ENCODE measurements at places on chromosomes 2 and 18.
A peak's percentile ranks its signal among the peaks of the same experiment; 100 is the strongest.

DNA sequence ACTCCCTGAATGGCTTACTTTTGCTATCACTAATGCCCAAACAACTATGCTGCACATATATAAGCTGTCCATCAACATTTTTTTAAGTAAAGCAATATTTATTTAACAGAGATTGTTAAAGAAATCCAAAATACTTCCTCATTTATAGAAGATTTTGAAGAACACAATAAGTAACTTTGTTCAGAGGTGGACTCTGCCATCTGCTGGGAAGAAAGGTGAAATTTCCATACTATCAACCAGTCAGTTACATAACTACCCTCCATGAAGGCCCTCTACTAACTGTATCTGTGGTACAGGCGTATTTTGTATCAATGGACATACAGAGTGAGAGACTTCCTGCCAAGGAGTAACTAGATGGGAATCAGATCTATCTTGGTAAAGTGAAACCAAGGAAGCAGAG, 106.0 kb downstream of the DTNB start:
- DNase-seq: peak; percentile 59

- DNase-seq: peak; percentile 76
Measured at GRCh38 chr18:9775178-9775577, 67.1 kb downstream of the RAB31 start.

- no peak for DNase-seq
Measured at GRCh38 chr2:112708968-112709367, 11.9 kb upstream of the NT5DC4 start.

GRCh38 chr2:29347774-29348461, 232.7 kb downstream of the CLIP4 start:
- no peak for DNase-seq

- no peak for DNase-seq
Measured at GRCh38 chr18:66119347-66119746, 368.5 kb downstream of the CDH7 start.

DNA sequence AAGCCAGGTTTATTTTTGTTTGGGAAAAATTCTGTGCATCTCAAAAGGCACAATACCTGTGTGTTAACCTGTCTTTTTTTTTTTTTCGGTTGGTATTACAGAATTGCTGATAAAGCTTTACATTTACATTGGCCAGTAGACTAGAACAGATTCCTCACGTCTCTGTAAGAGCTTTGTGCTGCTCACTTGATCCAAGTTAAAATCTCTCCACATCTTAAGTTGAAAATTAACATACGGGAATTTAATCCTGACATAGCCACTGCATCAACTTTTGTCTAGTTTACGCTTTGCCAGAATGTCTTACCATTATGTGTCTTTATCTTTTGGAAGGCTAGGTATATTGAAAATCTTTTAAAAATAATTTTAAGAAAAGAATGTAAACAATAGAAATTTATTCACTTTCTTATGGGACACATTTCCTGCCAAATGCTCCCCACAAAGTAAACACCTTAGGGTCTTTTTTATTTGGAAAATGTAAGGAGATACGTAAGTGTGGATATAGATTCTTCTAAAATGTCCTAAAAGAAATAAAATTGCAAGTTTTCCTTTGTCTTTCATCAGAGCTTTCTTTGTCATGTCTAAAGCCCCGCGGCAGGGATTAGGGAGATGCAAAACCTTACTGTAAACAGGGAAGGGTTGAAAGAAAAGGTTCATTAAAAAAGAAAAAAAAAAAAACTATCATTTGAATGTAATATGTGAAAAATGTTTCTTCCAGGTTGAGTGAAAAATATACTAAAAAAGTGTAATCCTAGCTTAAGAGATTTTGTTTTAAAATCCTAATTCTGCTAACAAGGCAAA, 912.8 kb downstream of the NRXN1 start:
- DNase-seq: no peak

DNA sequence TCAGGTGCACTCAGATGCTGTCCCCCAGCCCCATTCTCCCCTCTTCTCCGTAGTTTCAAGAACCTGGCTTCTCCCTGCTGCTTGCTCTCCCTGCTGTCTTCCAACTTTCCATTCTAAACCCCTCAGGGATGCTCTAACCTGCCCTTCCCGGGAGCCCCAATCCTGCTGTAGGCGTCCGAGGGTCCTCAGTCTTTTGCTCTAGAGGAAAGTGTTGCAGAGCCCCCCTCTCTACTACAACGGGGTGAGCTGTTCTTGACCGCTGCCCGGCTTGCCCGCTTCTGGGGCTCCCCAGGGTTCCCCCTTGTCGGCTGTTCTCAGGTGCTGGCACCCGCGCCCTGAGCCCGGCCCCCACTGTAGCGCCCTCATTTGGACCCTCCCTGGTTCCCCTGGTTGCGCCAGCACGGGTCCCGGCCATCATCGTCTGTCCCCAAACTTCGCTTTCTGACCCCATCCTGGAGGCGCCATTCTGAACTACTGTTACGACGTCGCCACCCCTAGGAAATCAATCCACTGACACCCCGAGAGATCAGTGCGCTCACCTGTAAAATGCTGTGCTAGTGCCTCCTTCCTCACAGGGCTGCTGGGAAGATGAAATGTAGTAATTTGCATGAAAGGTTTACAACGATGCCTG, 31.9 kb upstream of the REG3G start:
- no peak for DNase-seq

- DNase-seq: peak; percentile 16
Measured at GRCh38 chr2:40844353-40845277, 392.7 kb upstream of the SLC8A1 start.

- no peak for DNase-seq
Measured at GRCh38 chr18:58867281-58867961, 2.7 kb downstream of the ZNF532 start.

DNA sequence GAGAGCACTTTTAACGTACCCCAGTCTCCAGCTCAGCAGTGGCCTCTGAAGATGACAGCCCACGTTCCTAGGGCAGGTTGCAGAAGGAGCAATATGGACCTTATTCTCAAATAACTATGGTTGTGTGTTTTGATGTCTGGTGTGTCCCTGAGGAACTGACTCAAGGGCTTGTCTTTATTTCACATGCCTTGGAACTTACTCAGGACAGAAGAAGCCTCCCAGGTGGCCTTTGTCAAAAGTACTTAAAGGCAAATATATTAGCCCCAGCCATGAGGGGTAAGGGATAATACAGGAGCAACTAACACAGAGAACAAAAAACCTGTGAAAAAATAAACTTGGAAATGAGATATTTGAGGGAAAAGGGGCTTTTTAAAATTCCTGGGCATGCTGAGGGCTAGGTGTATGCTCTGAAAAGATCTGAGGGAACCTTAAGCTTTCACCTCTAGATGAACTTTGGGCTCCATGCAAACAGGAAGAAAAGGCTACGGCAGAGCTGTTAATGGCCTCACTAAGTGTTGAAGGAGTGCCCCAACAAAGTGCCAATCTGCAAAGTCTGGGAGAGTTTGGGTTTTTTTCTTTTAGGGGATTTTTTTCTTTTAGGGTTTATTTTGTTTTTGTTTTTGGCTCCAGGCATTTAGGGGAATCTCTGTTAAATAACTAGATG, 40.3 kb downstream of the SRBD1 start:
- DNase-seq: no peak

- no peak for DNase-seq
Measured at GRCh38 chr2:161426455-161426921, 10.4 kb downstream of the TBR1 start.

GRCh38 chr2:189412330-189412953, 28.8 kb upstream of the WDR75 start:
- DNase-seq: peak; percentile 64

- DNase-seq: peak; percentile 15
Measured at GRCh38 chr2:224849264-224849663, 133.1 kb upstream of the CCDC195 start.

DNA sequence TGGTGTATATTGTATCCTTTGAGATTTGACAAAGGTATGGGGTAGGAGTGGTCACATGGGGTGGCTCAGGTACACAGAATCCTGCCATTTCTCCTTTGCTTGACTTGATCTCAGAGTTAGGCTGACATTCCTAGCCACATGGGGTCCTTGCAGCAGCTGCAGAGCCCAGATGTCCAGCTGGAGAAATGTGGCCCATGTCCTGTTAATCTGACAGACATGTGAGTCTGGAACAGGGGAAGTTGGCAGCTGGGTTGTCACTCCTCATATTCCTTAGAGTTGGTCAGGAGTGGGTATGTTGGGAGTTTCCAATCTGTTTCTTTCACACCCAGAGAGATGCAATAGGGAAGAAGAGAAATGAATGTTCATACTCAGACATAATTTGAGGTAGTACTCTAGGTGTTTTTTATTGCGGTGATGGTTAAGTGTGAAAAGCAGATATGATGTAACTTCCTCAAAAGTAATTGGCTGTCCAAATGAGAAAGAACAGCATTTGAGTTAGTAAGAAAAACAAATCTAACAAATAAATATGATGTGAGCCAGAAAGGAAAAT, 402.6 kb upstream of the MEIS1 start:
- DNase-seq: no peak

DNA sequence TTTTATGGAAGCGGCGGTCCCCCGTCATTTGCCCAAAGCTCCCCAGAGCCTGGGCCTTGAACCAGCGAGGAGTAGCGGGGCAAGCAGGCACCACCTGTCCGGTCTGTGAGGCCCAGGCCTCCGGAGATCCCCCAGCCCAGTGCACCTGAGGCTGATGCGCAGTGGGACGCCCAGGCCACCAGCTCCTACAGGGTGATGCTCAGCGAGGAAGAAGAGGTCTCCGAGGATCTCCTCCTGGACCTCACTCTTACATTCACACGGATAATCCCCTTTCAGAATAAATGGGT, 220.2 kb downstream of the NDUFA10 start:
- no peak for DNase-seq

DNA sequence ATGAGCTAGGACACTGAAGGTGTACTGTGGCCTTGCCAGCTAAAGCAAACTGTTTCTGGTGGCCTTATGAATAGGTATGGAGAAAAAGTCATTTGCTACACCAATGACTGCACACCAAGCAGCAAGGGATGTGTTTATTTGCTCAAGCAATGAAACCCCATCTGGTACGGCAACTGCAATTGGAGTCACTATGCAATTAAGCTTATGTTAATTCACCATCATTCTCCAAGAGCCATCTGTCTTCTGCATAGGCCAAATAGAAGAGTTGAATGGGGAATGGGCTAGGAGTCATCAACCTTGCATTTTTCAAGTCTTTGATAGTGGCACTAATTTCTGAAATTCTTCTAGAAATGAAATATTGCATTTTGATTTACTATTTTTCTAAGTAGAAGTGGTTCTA, 372.0 kb downstream of the KCNJ3 start:
- DNase-seq: no peak

- DNase-seq: peak; percentile 90
Measured at GRCh38 chr2:176643646-176644045, 374.4 kb downstream of the MTX2 start.

DNA sequence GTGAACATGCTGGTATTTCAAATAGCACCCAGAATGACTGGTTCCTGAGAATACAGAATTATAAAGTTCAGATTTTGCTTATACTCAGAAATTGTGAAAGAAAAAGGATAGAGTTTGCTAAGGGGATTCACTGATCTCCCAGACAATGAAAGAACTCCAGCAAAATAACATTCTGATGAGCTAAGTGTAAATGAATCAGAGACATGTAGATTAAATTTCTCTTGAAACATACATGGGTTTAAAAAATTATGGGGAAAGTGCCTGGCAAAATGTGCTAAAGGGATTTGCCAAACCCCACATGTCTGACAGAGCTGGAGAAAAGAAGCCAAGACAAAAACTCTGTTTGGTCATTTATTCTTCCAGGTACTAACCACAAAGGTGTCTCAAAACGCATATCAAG, 116.3 kb downstream of the FTCDNL1 start:
- no peak for DNase-seq

- peak; percentile 45 for DNase-seq
Measured at GRCh38 chr2:215879977-215880940, 133.1 kb downstream of the MREG start.

DNA sequence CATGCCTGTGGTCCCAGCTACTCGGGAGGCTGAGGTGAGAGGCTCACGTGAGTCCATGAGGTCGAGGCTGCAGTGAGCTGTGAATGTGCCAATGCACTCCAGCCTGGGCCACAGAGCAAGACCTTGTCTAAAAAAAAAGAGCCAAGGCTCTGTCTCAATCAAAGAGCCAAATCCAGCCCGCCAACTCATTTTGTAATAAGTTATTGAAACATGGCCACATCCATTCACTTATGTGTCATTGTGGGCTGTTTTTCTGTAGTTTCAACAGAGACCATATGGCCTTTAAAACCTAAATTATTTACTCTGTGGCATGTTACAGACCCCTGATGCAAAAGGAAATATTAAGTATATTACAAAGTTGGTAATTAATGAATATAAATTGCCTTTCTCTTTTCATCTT, 60.8 kb downstream of the GPR39 start:
- DNase-seq: peak; percentile 65

- no peak for DNase-seq
Measured at GRCh38 chr2:240512109-240512485, 45.7 kb downstream of the ANKMY1 start.
